Fibroblast of skin of back (primary cell): ENCODE measurements at places on chromosomes 11 and 22.

DNA sequence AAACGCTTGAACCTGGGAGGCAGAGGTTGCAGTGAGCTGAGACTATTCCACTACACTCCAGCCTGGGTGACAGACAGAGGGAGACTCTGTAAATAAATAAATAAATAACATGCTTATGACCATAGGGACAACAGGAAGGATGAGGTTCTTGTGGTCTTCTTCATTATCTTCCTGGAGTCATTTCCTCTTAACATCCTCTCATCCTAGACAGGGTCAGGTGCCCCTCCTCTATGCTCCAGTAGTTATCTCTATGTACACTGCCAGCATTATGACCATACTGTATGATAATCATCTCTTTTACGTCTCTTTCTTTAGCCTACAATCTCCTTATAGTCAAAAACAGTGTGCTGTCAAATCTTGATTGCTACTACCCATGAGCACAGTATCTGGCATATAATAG is 17.7 kb downstream of the RAB30 start:
- no peak for DNase-seq

DNA sequence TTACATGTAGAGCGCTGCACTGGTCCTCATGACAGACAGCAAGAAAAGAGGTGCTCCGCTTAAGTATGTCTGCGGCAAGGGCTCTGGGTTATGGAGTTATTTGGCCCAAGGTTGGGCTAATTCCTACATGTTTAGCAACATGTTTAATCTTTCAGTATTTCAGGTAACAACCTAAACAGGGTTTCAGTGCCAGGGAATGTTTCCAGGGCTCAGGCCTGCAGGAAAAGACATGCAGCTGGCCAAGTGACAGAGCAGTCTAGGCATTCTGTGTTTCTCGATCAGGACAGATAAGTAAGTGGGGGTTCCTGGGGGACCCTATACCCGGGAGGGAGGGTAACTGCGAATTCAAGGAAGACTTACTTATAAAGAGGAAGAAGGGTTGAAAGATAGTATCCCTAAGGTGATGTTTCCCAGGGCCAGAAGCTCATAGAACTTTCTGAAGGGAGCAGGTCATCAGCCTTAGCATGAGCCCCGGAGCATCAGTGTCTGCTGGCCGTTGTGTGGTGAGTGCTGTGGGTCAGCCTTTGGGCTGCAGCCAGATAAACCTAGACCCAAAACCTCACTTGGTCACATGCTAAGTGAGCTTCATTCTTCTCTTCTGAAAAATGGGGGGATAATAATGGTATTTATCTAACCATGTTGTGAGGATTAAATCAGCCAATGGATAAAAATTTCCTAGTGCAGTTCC is 18.4 kb downstream of the KCNJ5 start:
- DNase-seq = no peak

- no peak for DNase-seq
These were observed 854.0 kb downstream of the BRD1 start for GRCh38 chr22:48973694-48974041.

- DNase-seq = peak; percentile 80
These were observed 89.1 kb upstream of the MTNR1B start for GRCh38 chr11:92880381-92880780.

DNA sequence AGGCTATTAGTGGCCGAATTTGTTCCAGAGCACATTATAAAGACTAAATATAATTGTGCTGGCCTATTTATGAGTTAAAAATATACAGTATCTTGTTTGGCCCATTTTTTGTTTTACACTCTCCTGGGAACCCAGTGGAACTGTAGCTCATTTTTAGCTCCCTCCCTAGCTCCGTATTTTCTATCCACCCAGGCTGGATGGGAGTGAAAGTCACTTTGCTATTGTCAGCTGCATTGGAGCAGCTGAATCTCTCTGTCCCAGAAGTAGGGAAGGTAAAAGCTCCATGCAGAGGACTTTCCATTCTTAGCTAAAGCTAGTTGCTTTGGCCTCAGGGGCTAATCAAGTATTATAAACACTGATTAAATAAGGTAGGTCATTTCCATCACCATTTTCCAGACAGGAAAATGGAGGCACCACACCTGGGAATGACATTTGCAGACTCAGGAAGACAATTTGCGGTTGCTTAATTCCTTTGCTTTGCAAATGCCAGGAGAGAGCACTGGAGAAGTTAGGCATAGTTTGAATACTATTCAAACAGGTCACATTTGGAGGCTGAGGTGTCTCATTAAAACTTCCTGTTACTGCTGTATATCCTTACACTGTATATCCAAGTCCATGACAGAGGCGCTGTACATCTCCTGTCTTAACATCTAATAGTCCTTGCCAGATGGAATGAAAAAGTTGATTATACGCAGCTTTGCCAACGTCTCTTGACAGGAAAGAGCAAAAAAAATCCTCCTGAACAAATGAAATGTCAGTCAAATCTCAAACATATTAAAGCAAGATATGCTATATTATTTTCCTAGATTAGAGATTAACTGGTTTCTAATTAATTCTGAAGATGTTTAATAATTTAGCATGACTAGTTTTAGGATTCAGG is 338.1 kb upstream of the KIRREL3 start:
- no peak for DNase-seq

GRCh38 chr22:30414525-30415047 is 11.0 kb upstream of the MTFP1 start:
- DNase-seq = no peak

GRCh38 chr22:38078046-38078840 is 5.7 kb downstream of the SLC16A8 start:
- DNase-seq = no peak

DNA sequence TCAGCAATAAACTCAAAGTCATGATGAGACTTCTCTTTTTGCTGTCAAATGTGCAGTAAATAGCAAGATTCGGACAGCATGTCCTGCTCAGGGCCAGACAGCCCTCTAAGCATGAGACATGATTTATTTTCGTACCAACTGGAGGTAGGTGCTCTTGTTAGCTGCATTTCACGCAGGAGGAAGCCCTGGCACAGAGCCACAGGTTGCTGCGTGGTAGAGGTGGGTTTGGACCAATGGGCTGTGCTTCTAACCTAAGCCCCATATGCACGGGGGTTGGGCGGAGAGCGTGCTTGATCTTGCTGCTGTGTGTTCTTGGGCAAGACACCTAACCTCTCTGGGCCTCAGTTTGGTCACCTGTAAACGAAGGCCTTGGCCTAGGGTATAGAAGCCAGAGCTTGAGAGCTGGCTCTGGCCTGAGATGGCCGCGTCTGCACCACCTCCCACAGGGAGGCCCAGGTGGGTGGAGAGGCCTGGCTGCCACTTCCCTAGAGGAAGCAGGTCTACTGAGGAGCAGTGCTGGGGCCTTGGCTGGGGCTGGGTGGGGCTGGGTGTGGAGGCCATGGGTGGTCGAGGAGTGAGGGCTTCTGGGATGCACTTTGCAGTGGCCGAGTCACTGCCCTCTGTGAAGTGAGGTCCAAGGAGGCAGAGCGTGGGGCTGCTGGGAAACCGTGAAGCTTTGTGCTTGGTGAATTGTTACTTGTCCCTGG is 38.5 kb upstream of the GRAMD4 start:
- no peak for DNase-seq

- DNase-seq = no peak
These were observed 115.3 kb upstream of the SESN3 start for GRCh38 chr11:95346265-95346664.

- DNase-seq = no peak
These were observed 61.1 kb downstream of the WT1 start for GRCh38 chr11:32374261-32374711.

- no peak for DNase-seq
These were observed 3.3 kb downstream of the LTO1 start for GRCh38 chr11:69671734-69672465.

- peak; percentile 12 for DNase-seq
These were observed 740 bp upstream of the TRMT2A start for GRCh38 chr22:20117633-20118299.

DNA sequence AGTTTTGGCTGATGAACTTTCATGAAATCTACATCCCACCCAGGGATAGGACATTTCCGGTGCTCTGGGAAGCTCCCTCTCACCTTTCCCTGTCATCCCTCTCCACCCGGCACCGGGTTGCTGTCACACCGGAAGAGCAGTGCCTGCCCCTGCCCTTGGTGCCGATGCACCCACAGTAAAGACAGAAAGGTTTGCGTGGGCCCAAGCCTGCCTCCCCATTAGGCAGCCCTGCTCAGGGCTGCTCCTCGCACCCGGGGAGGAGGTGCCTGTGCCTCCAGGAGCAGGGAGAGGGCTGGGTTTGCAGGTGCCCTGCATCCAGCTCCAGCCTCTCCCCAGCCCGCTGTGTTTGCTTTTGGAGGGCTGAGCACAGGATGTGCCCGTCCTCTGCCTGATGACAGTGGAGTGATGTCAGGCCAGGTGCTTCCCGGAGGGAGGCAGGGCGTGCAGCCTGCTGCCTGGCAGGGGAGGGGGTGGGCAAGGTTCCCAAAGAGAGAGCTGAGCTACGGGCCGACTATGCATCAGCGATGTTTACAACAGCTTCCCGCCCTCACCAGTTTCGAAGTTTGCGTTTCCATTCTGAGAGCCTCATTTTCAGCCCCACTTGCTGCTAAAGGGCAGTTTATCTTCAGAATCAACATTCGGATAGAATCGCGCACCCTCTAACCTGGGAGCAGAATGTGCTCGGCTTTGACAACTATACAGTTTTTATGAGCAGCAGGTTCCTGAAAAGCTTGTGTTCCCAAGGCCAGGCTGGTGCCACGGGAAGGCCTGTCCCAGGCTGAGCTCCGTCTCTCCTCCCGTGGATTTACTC is 83.2 kb upstream of the CLDN5 start:
- no peak for DNase-seq

GRCh38 chr11:45288339-45288738 is 2.2 kb upstream of the SYT13 start:
- no peak for DNase-seq

DNA sequence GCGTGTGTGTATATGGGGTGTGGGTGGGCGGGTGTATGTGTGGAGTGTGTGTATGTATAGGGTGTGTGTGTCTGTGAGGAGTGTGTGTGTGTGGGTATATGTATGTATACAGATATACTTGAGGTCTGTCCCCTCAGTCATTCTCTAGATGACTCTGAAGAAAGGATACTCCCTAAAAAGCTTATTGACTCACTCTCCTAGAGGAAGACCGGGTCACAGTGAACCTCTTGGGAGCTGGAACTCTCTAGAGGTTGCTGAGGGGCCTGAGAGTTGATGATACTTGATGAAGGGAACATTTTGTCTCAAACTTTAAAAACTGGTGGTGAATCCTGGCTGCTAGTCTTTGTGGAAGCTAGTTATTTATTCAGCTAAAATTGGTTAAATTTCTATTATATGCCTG is 15.1 kb downstream of the STX3 start:
- peak; percentile 3 for DNase-seq

DNA sequence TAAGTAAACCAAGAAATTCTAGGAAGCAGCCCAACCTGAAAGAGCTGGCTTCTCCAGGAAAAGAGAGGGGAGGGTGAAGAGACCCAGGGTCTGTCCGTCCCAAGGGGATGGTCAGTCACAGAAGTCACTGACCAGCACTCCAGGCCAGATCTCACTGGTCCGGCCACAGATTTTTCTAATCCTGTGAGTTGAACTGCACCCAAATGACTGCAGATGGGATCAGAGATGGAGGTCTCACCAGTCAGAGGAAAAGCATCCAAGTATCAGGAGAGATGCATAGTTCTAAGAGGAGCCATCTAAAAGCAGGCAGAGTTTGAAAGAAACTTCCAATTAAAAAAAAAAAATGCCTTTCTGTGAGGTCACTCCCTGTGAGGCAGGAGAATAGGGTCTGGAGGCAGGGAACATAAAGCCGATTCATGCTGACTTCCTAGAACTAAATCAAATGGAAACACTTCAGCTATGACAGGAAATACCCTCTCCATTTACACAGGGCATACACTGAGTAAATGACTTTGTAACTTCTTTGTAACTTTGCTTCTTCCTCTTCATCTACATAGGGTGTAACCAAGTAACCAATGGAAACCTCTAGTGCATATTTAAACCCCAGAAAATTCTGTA is 144.5 kb downstream of the CCDC34 start:
- peak; percentile 98 for DNase-seq

GRCh38 chr22:42145175-42145574 is 14.6 kb upstream of the CYP2D6 start:
- no peak for DNase-seq

DNA sequence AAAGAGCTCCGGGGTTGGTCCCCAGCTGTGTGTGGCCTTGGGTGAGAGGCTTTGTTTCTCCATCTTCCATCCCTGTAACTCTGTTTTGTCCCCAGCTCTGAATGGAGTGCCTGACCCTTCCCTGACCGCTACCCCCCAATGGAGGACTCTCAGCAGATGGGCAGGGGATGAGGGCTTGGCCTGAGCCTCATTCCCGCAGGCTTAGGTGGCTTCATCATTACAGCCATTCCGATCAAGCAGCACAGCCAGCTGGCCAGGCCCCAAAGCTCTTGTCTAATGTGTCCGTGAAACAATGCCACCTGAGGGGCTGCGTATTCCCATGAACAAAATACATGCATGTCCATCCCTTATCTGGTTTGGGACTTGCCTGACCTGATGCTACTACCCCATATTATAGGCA is 3.9 kb upstream of the CDC42EP2 start:
- no peak for DNase-seq

- DNase-seq = peak; percentile 82
These were observed 72.4 kb downstream of the TEAD1 start for GRCh38 chr11:12746593-12747097.

- DNase-seq = no peak
These were observed 79.5 kb downstream of the BLID start for GRCh38 chr11:122036493-122036892.

DNA sequence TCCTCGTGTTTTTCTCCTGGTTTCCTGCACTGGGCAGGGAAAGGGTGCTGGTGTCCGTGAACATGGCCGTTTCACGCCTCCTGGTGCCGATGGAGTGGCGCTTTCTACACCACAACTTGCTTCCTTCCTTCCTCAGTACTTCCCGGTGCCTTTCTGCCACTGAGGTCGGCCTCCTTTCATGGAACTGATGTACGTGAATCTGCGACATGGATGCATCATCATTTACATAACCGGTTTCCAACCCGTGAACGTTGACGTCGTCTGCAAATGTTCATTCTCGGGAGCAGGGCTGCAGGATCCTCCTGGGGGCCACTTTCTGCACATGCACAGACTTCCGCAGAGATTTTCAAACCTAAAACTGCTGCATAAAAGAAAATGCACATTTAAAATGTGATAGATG is 474.4 kb downstream of the BRD1 start:
- DNase-seq = no peak

DNA sequence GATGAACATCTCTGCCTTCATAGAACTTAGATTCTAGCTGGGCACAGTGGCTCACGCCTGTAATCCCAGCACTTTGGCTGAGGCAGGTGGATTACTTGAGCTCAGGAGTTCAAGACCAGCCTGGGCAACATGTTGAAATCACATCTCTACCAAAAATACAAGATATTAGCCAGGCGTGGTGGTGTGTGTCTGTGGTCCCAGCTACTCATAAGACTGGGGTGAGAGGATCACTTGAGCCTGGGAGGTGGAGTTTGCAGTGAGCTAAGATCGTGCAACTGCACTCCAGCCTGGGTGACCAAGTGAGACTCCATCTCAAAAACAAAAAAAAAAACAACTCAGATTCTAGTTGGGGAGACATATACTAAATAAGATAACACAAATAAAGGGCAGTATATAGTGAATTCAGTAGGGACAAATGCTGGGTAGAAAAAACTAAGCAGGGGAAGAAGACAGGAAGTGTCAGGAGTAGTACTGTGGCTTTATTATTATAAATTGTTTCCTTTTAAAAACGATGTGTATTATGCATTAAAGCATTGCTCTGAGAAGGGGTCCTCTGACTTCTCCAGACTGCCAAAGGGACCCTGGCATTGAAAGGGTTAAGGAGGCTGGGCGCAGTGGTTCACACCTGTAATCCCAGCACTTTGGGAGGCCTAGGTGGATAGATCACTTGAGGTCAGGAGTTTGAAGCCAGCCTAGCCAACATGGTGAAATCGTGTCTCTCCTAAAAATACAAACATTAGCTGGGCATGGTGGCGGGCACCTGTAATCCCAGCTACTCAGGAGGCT is 46.7 kb downstream of the PACS1 start:
- no peak for DNase-seq
